ENCODE measurements at places on chromosomes 2 and 18.

DNA sequence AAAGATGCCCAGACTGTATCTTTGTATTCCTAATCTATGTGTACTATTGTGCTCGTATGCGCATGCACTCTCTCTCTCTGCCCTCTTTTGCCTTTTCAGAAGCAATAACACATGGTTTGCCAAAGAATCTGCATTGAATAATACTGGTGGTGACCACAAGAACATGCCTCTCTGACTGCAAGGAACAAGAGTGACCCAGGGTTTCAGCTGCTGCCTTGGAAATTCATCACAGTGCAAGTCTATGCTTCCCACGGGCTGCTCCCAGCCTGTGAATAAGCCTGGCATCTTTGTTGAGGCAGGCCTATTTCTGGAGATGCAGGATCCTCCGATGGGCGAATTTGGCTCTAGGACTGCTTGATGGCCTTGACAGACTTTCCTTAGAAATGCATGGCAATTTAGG lies 689.4 kb upstream of the FANCL start:
- H3K36me3 ChIP-seq = no peaks in the 10 kb centered on the region
- H3K4me3 ChIP-seq = no peak overlapping the region
- H3K27ac ChIP-seq = no peak overlapping the region
- no peak for DNase-seq
- no peaks in the 10 kb centered on the region for H3K4me1 ChIP-seq

DNA sequence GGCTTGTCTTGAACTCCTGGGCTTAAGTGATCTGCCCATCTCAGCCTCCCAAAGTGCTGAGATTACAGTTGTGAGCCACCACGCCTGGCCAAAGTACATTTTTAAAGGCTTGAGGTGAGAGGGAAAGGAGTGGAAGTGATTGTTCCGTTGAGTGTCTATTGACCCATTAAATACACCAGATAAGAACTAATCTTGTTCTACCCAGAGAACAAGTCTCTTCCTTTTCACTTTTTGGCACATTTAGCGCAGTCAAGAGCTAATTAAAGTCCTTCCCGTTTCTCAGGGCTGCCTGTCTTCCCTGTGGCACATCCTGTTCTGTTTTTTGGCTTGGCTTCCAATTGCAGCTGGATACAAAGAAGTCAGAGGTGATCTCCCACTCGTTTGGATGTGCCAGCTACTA lies 172.3 kb downstream of the ALPK2 start:
- no peak overlapping the region for H3K27ac ChIP-seq
- H3K4me1 ChIP-seq = peaks cover 18% of the 10 kb centered on the region
- H3K27me3 ChIP-seq = peaks cover 70% of the 10 kb centered on the region
- H3K4me3 ChIP-seq = no peak overlapping the region

GRCh38 chr2:138335036-138335435 lies 166.5 kb upstream of the SPOPL start:
- no peak overlapping the region for H3K27ac ChIP-seq
- peaks cover 19% of the 10 kb centered on the region for H3K4me1 ChIP-seq
- H3K27me3 ChIP-seq = no peaks in the 10 kb centered on the region
- no peaks in the 10 kb centered on the region for H3K36me3 ChIP-seq
- no peak for DNase-seq
- no peak overlapping the region for H3K4me3 ChIP-seq

DNA sequence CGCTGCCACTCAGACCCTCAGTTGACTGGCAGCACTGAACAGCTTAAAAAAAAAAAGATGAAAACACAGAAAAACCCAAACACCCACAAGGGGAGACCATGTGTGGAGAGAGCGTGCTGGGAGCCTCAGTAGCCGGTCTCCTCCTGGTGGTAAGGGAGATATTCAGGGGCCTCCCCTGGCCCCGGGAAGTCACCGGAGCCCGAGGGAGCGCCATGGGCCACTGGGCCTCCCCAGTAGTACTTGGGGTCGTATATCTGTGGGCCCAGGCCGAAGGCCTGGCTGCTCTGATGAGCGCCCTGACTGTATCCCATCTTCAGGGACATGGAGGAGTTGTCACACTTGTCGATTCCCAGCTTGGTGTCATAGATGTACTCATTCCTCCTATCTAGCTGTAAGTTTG lies 145.7 kb upstream of the TEKT4 start:
- H3K27ac ChIP-seq = no peak overlapping the region
- DNase-seq = no peak
- no peaks in the 10 kb centered on the region for H3K27me3 ChIP-seq
- no peaks in the 10 kb centered on the region for H3K4me1 ChIP-seq

DNA sequence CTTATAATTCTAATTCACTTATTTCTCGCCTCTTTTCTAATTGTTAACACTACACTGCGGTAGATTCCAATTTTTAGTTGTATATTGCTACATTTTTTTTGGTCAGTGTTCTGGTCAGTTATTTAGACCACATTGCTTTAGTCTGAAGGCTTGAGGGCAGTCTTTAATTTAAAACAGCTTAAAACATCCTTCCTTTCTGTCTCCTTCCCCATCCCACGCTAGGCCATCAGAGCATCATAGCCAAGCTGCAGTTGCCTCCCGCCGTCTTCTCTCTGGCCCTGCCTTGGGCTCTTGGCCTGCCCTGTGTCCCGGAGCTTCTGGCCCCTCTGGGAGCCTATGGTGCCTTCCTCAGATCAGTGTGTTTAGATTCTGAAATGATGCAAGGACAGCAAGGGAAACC lies 52.6 kb upstream of the GLI2 start:
- no peaks in the 10 kb centered on the region for H3K36me3 ChIP-seq
- H3K4me3 ChIP-seq = no peak overlapping the region
- no peak overlapping the region for H3K27ac ChIP-seq
- peaks cover 44% of the 10 kb centered on the region for H3K27me3 ChIP-seq

- H3K4me3 ChIP-seq = no peak overlapping the region
- DNase-seq = no peak
- peaks cover 34% of the 10 kb centered on the region for H3K27me3 ChIP-seq
Observed at GRCh38 chr2:86433137-86433536, 8.0 kb upstream of the KDM3A start.

DNA sequence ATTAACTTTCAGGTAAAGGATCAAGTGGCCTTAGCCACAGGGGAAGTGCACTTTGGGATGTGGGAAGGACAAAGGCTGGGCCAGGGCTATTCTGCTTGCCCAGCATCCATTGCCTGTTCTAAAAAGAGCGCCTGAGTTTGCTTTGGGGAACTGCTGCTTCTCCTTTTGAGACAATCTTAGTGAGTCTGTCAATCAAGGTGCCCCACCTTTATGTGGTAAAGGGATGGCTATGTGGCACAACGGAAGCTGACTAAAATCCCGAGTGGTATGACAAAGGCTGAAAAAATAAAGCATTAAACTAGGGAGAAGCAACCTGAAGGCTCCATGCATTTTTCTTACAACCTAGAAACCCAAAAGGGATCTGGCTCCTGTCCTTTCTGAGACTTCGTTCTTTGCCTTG lies 540.5 kb downstream of the SLC4A3 start:
- no peaks in the 10 kb centered on the region for H3K27me3 ChIP-seq
- H3K4me1 ChIP-seq = peaks cover 3% of the 10 kb centered on the region
- no peak for DNase-seq
- no peak overlapping the region for H3K27ac ChIP-seq
- no peak overlapping the region for H3K4me3 ChIP-seq

DNA sequence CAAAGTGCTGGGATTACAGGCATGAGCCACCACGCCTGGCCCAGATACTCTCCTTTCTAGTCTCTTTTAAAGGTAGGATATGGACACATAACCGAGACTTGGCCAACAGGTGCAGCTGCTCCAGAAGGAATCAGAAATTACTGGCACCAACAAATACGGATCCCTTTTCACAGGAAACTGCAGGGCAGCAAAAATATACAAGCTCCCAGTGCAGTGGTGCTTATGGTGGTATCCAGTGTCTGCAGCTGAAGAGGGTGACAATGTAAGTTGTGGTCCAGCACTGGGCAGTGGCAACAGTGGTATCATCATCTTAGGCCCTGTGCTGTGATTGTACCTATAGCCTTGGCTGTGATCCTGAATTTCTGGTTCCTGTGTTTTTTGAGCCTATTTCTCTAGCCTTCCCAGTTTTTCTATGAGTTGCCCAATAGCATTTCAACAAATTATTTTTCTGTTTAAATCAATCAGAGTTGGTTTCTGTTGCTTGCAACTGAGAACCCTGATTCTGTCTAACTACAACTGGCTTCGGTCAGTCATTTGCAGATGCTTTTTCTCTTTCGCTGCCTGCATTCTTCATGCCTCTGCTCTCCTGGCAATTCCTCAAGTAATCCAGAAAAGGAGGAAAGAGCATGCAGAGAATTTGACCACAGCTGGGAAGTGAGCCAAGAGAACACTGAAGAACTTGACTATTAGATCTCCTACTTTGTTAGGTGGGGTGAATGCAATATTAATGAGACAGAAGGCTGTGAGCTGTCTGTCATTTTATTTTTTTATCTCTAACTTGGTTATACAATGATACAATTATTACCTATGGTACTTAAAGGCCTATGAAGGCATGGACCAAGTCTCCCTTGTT lies 30.8 kb upstream of the EML4 start:
- DNase-seq = no peak
- no peak overlapping the region for H3K4me3 ChIP-seq
- H3K36me3 ChIP-seq = no peaks in the 10 kb centered on the region
- peak overlapping the region; percentile 69 for H3K27ac ChIP-seq
- peaks cover 4% of the 10 kb centered on the region for H3K27me3 ChIP-seq

GRCh38 chr2:72815655-72816278 lies 10.1 kb downstream of the EXOC6B start:
- peaks cover 8% of the 10 kb centered on the region for H3K4me1 ChIP-seq
- no peak for DNase-seq
- H3K27ac ChIP-seq = no peak overlapping the region
- no peaks in the 10 kb centered on the region for H3K27me3 ChIP-seq

DNA sequence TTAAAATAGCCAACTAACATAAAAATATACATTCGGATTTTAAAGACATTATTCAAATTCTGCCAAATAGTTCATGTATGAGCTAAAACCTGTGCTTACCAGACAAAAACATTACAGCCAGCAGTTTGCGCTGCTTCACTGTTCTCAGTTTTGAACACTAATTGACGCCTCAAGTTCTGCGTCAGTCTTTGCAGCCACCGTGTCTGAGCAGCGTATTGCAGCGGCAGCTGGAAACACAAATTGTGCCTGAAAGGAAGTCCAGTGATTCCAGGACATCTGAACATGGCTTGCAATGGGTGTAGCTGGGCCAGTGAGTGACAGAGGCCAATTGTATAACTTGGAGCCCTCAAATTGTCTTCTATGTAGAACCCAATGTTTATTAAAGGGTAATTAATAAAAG lies 267.6 kb downstream of the TFCP2L1 start:
- H3K36me3 ChIP-seq = no peaks in the 10 kb centered on the region
- no peak for DNase-seq
- H3K27me3 ChIP-seq = peaks cover 61% of the 10 kb centered on the region

GRCh38 chr2:161085149-161085548 lies 75.1 kb upstream of the TANK start:
- H3K36me3 ChIP-seq = no peaks in the 10 kb centered on the region
- H3K27me3 ChIP-seq = no peaks in the 10 kb centered on the region
- no peak overlapping the region for H3K27ac ChIP-seq
- no peak for DNase-seq

GRCh38 chr2:10144771-10145518 lies 22.4 kb downstream of the RRM2 start:
- DNase-seq = no peak
- H3K4me3 ChIP-seq = no peak overlapping the region
- H3K36me3 ChIP-seq = peaks cover 8% of the 10 kb centered on the region
- peaks cover 2% of the 10 kb centered on the region for H3K4me1 ChIP-seq

GRCh38 chr18:55287149-55287806 lies 300.7 kb downstream of the TCF4 start:
- H3K36me3 ChIP-seq = no peaks in the 10 kb centered on the region
- DNase-seq = no peak
- H3K4me1 ChIP-seq = no peaks in the 10 kb centered on the region
- no peak overlapping the region for H3K27ac ChIP-seq

DNA sequence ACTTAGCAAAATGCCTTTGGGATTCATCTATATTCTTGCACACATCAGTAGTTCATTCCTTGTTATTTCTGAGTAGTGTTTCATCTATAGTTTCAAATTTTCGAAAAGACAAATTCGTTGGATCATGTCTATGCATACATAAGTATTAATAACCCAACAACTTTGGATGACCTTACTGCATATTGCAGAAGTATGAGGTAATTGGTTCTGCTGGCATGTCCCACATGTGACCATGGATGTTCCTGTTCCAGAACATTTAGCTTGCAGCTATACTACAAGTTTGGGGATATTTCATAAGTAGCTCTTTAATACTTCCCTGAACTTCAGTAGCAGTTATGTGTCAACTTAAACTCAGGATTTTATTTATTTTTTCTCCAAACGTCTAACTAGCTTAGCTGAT lies 44.9 kb downstream of the APLF start:
- H3K27ac ChIP-seq = no peak overlapping the region
- no peaks in the 10 kb centered on the region for H3K27me3 ChIP-seq
- H3K4me1 ChIP-seq = peaks cover 6% of the 10 kb centered on the region

DNA sequence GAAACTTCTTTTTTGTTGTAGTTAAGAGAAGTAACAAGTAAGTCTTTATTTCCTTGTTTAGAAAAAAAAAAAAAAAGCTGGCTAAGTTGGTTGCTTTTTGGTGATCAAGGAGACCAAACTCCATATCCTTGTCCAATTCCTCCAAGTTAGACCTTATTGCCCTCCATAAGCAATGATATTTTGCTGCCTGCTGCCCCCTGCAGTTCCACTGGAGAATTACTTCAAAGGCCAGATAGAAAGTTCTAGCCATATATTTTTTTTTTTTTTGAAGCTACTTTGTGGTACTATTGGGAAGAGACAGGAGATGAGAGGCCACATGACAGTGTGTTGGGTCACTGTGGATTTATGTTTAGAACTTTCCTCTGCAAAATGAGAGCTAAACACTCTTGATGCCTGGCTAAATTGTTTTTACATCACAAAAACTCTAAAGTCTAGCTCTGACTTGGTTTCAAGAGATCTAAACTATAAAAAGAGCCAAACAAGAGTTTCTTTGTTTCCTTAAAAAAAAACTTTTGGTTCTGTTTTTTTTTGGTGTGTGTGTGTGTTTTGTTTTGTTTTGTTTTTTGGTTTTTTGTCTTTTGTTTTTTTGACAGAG lies 80.7 kb upstream of the RASGRP3 start:
- no peak overlapping the region for H3K4me3 ChIP-seq
- H3K36me3 ChIP-seq = peaks cover 18% of the 10 kb centered on the region
- no peak overlapping the region for H3K27ac ChIP-seq
- H3K27me3 ChIP-seq = no peaks in the 10 kb centered on the region
- no peak for DNase-seq
- H3K4me1 ChIP-seq = peaks cover 4% of the 10 kb centered on the region

GRCh38 chr2:75498907-75499306 lies 61.8 kb downstream of the EVA1A start:
- no peaks in the 10 kb centered on the region for H3K27me3 ChIP-seq
- H3K4me1 ChIP-seq = peaks cover 10% of the 10 kb centered on the region
- no peak overlapping the region for H3K27ac ChIP-seq
- no peak overlapping the region for H3K4me3 ChIP-seq

GRCh38 chr2:147600223-147600622 lies 244.6 kb upstream of the ACVR2A start:
- DNase-seq = no peak
- no peak overlapping the region for H3K27ac ChIP-seq
- peaks cover 4% of the 10 kb centered on the region for H3K4me1 ChIP-seq
- peaks cover 2% of the 10 kb centered on the region for H3K36me3 ChIP-seq
- no peak overlapping the region for H3K4me3 ChIP-seq
- peaks cover 13% of the 10 kb centered on the region for H3K27me3 ChIP-seq
